ENCODE measurements at places on chromosomes 3 and 15. TPM values are rescaled to one million over a fixed set of nuclear protein-coding genes. Genes with fewer than 3 reads are reported as not detected.

Gene CHRD
- 0.48 TPM for total RNA-seq

Gene GNAT1
- not detected for total RNA-seq

Gene KIF7
- 3.5 TPM for total RNA-seq

Gene MUC13
- 8.2 TPM for total RNA-seq

Gene KNL1
- 5.1 TPM for total RNA-seq

Gene DUOXA2
- total RNA-seq: not detected

Gene AQP9
- total RNA-seq: not detected

Gene HCLS1
- total RNA-seq: 0.14 TPM

Gene ACTRT3
- total RNA-seq: 2.5 TPM

Gene RPL29
- 1,350 TPM for total RNA-seq

Gene ISLR2
- 0.15 TPM for total RNA-seq

Gene TMEM43
- total RNA-seq: 86.5 TPM

Gene FGF7
- total RNA-seq: not detected

Gene CTXND1
- total RNA-seq: 0.01 TPM

Gene NDN
- 0.08 TPM for total RNA-seq

Gene P2RY12
- not detected for total RNA-seq

Gene ATP13A3
- total RNA-seq: 33.9 TPM

Gene MEIS2
- 8.7 TPM for total RNA-seq

Gene SLC28A1
- 0.05 TPM for total RNA-seq

Gene ASTE1
- total RNA-seq: 4.6 TPM

Gene EXD1
- total RNA-seq: not detected

Gene IL5RA
- not detected for total RNA-seq

Gene CSTA
- total RNA-seq: 1.1 TPM

Gene CAMK2N2
- 1.4 TPM for total RNA-seq

Gene ANAPC13
- total RNA-seq: 43.6 TPM

Gene CCPG1
- 40.4 TPM for total RNA-seq

Gene EDC3
- total RNA-seq: 18.9 TPM

Gene SLC15A2
- total RNA-seq: 0.07 TPM

Gene HPS3
- total RNA-seq: 35.8 TPM

Gene BSN
- total RNA-seq: 0.16 TPM

Gene NOX5
- 0.24 TPM for total RNA-seq

Gene CNTN4
- total RNA-seq: not detected

Gene CAMK1
- total RNA-seq: 16.2 TPM

Gene PLSCR2
- not detected for total RNA-seq

Gene CPNE4
- total RNA-seq: 4.0 TPM

Data from A549 treated with CORT108297 at 1 μM for 4 hours (cell line).